ENCODE measurements at places on chromosomes 16 and 17. TPM values are rescaled to one million over a fixed set of nuclear protein-coding genes. Genes with fewer than 3 reads are reported as not detected.

KCNH4 gene
- total RNA-seq = not detected

STX1B gene
- total RNA-seq = 2.1 TPM

RNF157 gene
- 0.51 TPM for total RNA-seq

CHD3 gene
- total RNA-seq = 144 TPM

ZDHHC1 gene
- total RNA-seq = 4.4 TPM

DNA sequence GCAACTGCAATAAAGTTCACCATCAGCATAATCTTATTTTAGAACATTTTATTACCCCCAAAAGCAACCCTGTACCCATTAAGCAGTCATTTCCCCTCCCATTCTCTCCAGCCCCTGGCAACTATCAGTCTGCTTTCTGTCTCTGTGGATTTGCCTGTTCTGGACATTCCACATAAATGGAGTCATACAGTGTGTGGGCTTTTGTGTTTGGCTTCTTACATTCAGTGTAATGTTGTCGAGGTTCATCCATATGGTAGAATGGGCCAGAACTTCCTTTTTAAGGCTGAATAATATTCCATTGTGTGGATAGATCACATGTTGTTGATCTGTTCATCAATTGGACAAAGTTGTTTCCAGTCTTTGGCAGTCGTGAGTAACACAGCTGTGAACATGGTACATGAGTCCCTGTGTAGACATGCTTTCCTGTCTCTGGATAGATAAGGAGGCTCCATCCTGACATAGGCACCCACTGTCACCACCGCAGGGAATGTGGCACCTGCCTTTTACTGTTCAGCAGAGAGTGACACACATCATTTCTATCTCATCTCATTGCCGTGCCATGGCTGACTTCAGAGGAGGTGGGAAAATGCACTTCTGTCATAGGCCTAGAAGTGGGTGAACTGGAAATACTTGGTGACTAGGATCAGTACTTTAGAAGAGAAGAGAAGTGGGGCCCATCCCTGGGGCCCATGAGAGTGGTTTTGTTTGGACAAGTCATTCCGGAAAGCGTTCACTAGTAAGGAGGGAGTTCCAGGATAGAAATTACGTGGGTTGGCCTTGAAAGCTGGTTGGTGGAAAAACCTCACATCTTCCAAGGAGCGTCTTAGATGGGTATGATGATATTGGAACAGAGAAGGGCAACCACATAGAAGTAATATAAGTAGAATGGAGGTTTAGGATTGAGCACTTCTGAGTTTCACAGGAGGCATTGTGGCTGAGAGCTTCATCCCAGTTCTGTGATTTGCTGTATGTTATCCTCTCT is 25.8 kb downstream of the EPN2 start:
- H3K4me3 ChIP-seq = no peak overlapping the region
- peak; percentile 70 for DNase-seq
- no peaks in the 10 kb centered on the region for H3K27me3 ChIP-seq
- no peaks in the 10 kb centered on the region for H3K36me3 ChIP-seq
- peaks cover 21% of the 10 kb centered on the region for H3K4me1 ChIP-seq

DNA sequence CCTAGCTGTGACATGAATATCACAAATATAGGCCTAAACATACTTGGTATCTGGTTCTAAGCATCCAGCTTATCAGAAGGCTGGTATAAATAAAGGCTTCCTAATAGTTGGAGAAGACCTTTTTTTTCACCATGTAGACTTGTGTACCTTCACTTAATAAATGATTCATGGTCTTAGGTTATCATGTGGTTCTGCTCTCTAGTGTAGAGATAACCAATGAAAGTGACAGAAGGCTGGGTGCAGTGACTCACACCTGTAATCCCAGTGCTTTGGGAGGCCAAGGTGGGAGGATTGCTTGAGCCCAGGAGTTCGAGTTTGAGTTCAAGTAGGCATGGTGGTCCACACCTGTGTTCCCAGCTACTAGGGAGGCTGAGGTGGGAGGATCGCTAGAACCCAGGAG is 3.1 kb downstream of the DDX19A start:
- peaks cover 2% of the 10 kb centered on the region for H3K36me3 ChIP-seq
- no peaks in the 10 kb centered on the region for H3K27me3 ChIP-seq
- H3K4me3 ChIP-seq = no peak overlapping the region
- no peaks in the 10 kb centered on the region for H3K4me1 ChIP-seq
- no peak overlapping the region for H3K27ac ChIP-seq
- DNase-seq = no peak

DNA sequence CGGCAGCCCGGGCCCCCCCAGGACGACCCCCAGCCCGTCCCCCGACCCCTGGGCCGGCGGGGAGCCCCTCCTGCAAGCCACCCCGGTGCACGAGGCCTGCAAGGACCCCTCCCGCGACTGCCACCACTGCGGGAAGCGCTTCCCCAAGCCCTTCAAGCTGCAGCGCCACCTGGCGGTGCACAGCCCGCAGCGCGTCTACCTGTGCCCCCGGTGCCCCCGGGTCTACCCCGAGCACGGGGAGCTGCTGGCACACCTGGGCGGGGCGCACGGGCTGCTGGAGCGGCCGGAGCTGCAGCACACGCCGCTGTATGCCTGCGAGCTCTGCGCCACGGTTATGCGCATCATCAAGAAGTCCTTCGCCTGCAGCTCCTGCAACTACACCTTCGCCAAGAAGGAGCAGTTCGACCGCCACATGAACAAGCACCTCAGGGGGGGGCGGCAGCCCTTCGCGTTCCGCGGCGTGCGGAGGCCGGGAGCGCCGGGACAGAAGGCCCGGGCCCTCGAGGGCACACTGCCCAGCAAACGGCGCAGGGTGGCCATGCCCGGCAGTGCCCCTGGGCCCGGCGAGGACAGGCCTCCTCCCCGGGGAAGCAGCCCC is 15.6 kb upstream of the ZFPM1 start:
- H3K4me1 ChIP-seq = no peaks in the 10 kb centered on the region
- no peak overlapping the region for H3K4me3 ChIP-seq
- H3K36me3 ChIP-seq = no peaks in the 10 kb centered on the region
- no peak overlapping the region for H3K27ac ChIP-seq
- H3K27me3 ChIP-seq = no peaks in the 10 kb centered on the region
- DNase-seq = peak; percentile 26

GRCh38 chr16:67329901-67330300 is 3.3 kb downstream of the LRRC36 start:
- H3K27me3 ChIP-seq = no peaks in the 10 kb centered on the region
- H3K27ac ChIP-seq = no peak overlapping the region
- no peaks in the 10 kb centered on the region for H3K36me3 ChIP-seq
- H3K4me1 ChIP-seq = peaks cover 2% of the 10 kb centered on the region
- no peak overlapping the region for H3K4me3 ChIP-seq
- DNase-seq = no peak

GRCh38 chr17:82287013-82287867 is 13.7 kb upstream of the CSNK1D start:
- H3K36me3 ChIP-seq = no peaks in the 10 kb centered on the region
- DNase-seq = no peak

DNA sequence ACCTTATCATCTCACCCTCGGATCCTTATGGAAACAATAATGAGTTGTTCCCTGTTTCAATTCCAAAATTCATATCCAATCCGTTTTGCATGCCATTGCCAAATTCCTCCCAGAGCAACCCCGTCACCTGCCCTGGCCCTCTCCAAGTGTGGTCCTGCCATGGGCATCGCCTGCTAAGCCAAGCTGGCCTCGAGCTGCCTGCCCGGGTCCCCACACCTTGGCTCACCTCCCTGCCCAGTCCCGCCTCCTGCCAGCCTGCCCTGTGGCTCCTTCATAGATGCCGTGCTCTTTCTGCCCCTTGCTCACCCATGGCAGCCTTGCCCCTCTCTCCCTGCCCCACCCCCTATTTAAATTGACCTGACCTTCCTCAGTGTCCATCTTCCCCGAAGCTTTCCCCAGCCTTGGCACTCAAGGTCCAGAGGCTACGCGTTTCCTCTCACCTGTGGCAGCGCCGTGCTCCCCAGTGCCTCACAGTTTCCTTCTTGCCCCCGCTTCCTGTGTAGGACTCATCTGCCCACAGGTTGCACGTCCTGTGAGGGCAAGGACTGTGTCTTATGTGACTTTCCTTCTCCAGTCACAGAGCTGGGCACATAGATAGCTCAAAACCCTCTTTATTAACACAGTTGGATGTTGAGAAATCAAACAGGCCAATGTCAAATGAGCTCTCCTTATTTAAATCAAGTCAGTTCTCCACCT is 12.7 kb downstream of the MAPT start:
- no peak for DNase-seq
- peaks cover 17% of the 10 kb centered on the region for H3K27me3 ChIP-seq
- H3K4me3 ChIP-seq = no peak overlapping the region
- no peaks in the 10 kb centered on the region for H3K36me3 ChIP-seq
- H3K4me1 ChIP-seq = no peaks in the 10 kb centered on the region

DNA sequence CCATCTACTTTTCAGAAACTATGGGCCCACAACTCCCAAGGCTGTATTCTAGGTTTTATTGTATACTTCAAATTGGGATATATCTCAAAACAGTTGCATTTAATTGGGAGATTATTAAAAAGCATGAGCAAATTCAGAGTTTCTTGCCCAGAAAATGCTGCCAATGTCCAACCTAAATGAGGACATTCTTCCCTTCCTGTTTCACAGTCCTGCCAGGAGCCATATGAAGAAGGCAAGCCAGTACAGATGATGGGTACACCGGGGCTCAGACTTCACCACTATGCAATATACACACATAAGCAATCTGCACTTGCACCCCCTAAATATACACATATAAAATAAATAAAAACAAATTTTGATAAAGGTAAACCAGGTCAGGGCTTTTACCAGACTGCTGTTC is 34.0 kb upstream of the CBLN1 start:
- no peaks in the 10 kb centered on the region for H3K27me3 ChIP-seq
- no peak for DNase-seq
- no peaks in the 10 kb centered on the region for H3K36me3 ChIP-seq
- H3K4me3 ChIP-seq = no peak overlapping the region
- no peaks in the 10 kb centered on the region for H3K4me1 ChIP-seq

DNA sequence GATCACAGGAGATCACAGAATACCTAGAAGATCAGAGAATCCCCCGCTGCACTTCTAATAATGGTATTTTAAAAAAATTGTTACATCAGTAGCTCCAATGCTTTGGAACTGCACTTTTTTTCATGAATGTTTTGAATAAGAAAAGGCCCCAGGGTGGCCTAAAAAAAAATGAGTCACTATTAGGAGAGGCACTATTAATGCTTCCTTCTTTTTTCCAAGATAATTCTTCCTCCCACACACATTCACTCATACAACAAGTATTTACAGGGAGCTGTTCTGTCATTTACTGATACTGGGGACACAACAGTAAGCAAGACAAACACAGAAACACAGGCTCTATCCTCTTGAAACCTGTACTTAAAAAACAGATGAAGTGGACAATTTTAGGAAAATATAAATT is 675 bp upstream of the PDZD9 start:
- peaks cover 5% of the 10 kb centered on the region for H3K4me1 ChIP-seq
- no peak overlapping the region for H3K27ac ChIP-seq
- no peaks in the 10 kb centered on the region for H3K36me3 ChIP-seq

- peaks cover 7% of the 10 kb centered on the region for H3K4me1 ChIP-seq
- H3K4me3 ChIP-seq = peak overlapping the region; percentile 3
- no peaks in the 10 kb centered on the region for H3K36me3 ChIP-seq
- no peaks in the 10 kb centered on the region for H3K27me3 ChIP-seq
- H3K27ac ChIP-seq = no peak overlapping the region
Measured at GRCh38 chr17:55635253-55635914, 87.3 kb downstream of the TMEM100 start.

- H3K4me1 ChIP-seq = peaks cover 2% of the 10 kb centered on the region
- H3K36me3 ChIP-seq = no peaks in the 10 kb centered on the region
- H3K27ac ChIP-seq = no peak overlapping the region
- H3K27me3 ChIP-seq = no peaks in the 10 kb centered on the region
- DNase-seq = peak; percentile 9
Measured at GRCh38 chr16:84144209-84144858, 643 bp downstream of the HSDL1 start.

GRCh38 chr17:30379903-30380381 is 1.2 kb downstream of the CPD start:
- H3K27me3 ChIP-seq = no peaks in the 10 kb centered on the region
- peaks cover 14% of the 10 kb centered on the region for H3K4me1 ChIP-seq
- DNase-seq = no peak
- H3K36me3 ChIP-seq = no peaks in the 10 kb centered on the region

- H3K36me3 ChIP-seq = no peaks in the 10 kb centered on the region
- peaks cover 4% of the 10 kb centered on the region for H3K27me3 ChIP-seq
- no peak for DNase-seq
- no peak overlapping the region for H3K4me3 ChIP-seq
- no peak overlapping the region for H3K27ac ChIP-seq
- H3K4me1 ChIP-seq = no peaks in the 10 kb centered on the region
Measured at GRCh38 chr17:49063652-49064051, 66.5 kb downstream of the IGF2BP1 start.

- H3K4me1 ChIP-seq = peaks cover 17% of the 10 kb centered on the region
- H3K4me3 ChIP-seq = no peak overlapping the region
- peak; percentile 59 for DNase-seq
Measured at GRCh38 chr16:55470533-55471371, 8.2 kb upstream of the MMP2 start.

DNA sequence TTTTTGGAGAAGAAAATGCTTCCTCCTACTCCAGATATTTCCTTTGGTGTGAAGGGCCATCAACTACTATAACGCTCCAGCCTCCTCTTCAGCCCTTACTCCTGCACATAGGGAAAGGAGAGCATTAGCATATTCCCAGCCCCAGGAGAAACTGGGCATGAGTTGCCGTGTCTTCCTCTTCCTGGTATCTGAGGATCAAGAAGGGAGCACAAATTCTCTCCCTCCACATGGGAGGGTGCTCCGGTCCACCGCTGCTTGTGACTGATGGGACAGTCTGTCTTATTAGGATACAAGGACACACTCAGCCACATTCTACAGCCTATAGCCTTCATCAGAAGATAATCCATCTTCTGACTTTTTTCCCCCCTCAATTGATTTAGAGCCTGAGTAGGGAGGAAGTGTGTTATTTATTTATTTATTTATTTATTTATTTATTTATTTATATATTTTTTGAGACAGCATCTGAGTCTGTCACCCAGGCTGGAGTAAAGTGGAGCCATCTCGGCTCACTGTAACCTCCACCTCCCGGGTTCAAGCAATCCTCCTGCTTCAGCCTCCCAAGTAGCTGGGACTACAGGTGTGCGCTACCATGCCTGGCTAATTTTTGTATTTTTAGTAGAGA is 16.6 kb upstream of the CYB5B start:
- no peak overlapping the region for H3K4me3 ChIP-seq
- H3K27me3 ChIP-seq = no peaks in the 10 kb centered on the region
- H3K4me1 ChIP-seq = peaks cover 8% of the 10 kb centered on the region
- no peak for DNase-seq
- no peak overlapping the region for H3K27ac ChIP-seq

- H3K36me3 ChIP-seq = no peaks in the 10 kb centered on the region
- no peaks in the 10 kb centered on the region for H3K4me1 ChIP-seq
- no peaks in the 10 kb centered on the region for H3K27me3 ChIP-seq
- H3K27ac ChIP-seq = no peak overlapping the region
- DNase-seq = no peak
Measured at GRCh38 chr16:54588026-54588425, 301.4 kb upstream of the IRX3 start.

- H3K4me1 ChIP-seq = peaks cover 3% of the 10 kb centered on the region
- no peak for DNase-seq
- H3K36me3 ChIP-seq = no peaks in the 10 kb centered on the region
- H3K27ac ChIP-seq = no peak overlapping the region
Measured at GRCh38 chr17:46136820-46137219, 56.4 kb downstream of the KANSL1 start.

Measured in fibroblast of lung (primary cell).